Caco-2 (cell line): ENCODE measurements at places on chromosomes 12 and 14. TPM values are rescaled to one million over a fixed set of nuclear protein-coding genes. Genes with fewer than 3 reads are reported as not detected.

- H3K4me1 ChIP-seq: no peaks in the 10 kb centered on the region
- H3K36me3 ChIP-seq: no peaks in the 10 kb centered on the region
- H3K27me3 ChIP-seq: no peaks in the 10 kb centered on the region
Observed at GRCh38 chr14:90053044-90053443, 8.8 kb upstream of the KCNK13 start.

- peak; percentile 83 for DNase-seq
- H3K4me3 ChIP-seq: no peak overlapping the region
- no peaks in the 10 kb centered on the region for H3K36me3 ChIP-seq
- H3K27ac ChIP-seq: peak overlapping the region; percentile 7
- H3K27me3 ChIP-seq: no peaks in the 10 kb centered on the region
Observed at GRCh38 chr14:101961011-101961721, 3.2 kb upstream of the DYNC1H1 start.

The KIF21A gene
- 67.8 and 77.5 TPM in 2 replicates for total RNA-seq

The SERPINA10 gene
- 5.6 and 7.3 TPM in 2 replicates for total RNA-seq

The CDK4 gene
- total RNA-seq: 205 and 210 TPM in 2 replicates

GRCh38 chr12:58668871-58669270 lies 251.4 kb downstream of the LRIG3 start:
- H3K27me3 ChIP-seq: no peaks in the 10 kb centered on the region
- no peak for DNase-seq
- no peaks in the 10 kb centered on the region for H3K4me1 ChIP-seq

GRCh38 chr12:75656648-75657047 lies 145.2 kb upstream of the KRR1 start:
- H3K27ac ChIP-seq: no peak overlapping the region
- DNase-seq: no peak
- no peaks in the 10 kb centered on the region; the same call in 1 of the 2 replicates for H3K4me1 ChIP-seq
- H3K4me3 ChIP-seq: no peak overlapping the region
- no peaks in the 10 kb centered on the region for H3K27me3 ChIP-seq

The KRT74 gene
- total RNA-seq: not detected in 2 replicates

- H3K27ac ChIP-seq: peak overlapping the region; percentile 29
- no peaks in the 10 kb centered on the region for H3K36me3 ChIP-seq
- H3K4me1 ChIP-seq: peaks cover 15% of the 10 kb centered on the region
- no peaks in the 10 kb centered on the region for H3K27me3 ChIP-seq
Observed at GRCh38 chr12:25884024-25884919, 74.2 kb upstream of the RASSF8 start.

- no peaks in the 10 kb centered on the region for H3K4me1 ChIP-seq
- no peak for DNase-seq
- H3K27ac ChIP-seq: no peak overlapping the region
- H3K27me3 ChIP-seq: no peaks in the 10 kb centered on the region
- no peaks in the 10 kb centered on the region for H3K36me3 ChIP-seq
- H3K4me3 ChIP-seq: no peak overlapping the region
Observed at GRCh38 chr12:115891556-115892164, 385.8 kb downstream of the MED13L start.

The DGKA gene
- 19.4 and 22.2 TPM in 2 replicates for total RNA-seq

DNA sequence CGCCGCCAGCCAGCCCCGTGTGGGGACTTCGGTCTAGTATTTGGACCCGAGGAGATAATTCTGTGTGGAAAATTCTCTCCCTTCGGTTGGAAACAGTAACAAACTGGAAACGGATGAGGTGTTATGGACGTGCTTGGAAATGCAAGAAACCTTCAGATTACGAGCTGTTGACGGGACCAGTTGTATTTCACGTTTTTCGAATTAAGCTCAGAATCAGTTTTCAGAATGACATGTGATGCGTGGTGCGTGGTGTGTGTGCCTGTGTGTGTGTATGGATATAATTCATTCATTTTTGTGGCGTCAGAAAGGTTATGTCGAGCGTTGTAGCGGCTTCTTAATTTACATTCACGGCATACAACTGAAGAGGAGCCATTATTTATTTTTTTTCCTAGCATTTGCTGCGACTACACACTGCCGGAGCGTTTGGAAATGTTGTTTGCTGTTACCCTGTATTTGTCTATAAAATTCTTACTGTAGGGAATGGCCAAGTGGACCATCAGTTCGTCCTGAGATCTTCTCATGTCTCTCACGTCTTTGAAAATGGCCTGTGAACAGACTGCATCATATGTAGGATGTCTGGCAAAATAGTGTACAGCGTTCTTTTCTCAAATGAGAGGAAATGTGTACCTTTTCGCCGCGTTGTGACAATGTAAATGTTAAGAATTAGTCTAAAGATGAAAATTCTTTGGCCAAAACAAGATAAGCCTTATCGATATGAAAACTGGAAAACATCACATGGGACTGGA lies 1.3 kb downstream of the TRAF3 start:
- peaks cover 14% of the 10 kb centered on the region for H3K4me1 ChIP-seq
- H3K27ac ChIP-seq: peak overlapping the region; percentile 33
- no peaks in the 10 kb centered on the region for H3K27me3 ChIP-seq
- DNase-seq: no peak

- H3K27me3 ChIP-seq: no peaks in the 10 kb centered on the region
- H3K4me3 ChIP-seq: no peak overlapping the region
Observed at GRCh38 chr14:101927859-101928258, 36.5 kb upstream of the DYNC1H1 start.

- no peak overlapping the region for H3K27ac ChIP-seq
- H3K4me1 ChIP-seq: 0 out of 2 replicates have a peak, but pooled peaks cover 2% of the 10 kb centered on the region
- no peak for DNase-seq
Observed at GRCh38 chr12:27076468-27076867, 5.9 kb downstream of the C12orf71 start.

DNA sequence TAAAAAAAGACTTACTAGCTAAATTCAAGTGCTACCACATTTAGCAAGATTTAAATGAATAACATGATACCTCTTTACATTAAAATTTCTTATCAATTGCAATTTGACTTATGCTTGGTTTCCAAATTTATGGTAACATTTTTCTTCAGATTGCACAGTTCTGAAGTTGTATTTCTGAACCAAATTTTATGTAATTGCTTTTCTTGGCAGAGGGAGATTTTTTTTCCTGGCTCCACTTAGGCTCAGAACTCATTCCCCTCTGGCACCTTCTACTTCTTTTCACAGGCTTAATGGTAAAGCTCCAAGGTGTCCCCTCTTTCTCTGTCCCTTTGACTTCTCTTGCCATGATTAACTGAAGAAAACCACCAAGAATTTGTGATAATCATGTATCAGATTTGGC lies 99.8 kb upstream of the TMTC1 start:
- DNase-seq: no peak
- H3K27ac ChIP-seq: no peak overlapping the region
- H3K4me3 ChIP-seq: no peak overlapping the region
- H3K4me1 ChIP-seq: no peaks in the 10 kb centered on the region
- H3K36me3 ChIP-seq: no peaks in the 10 kb centered on the region

DNA sequence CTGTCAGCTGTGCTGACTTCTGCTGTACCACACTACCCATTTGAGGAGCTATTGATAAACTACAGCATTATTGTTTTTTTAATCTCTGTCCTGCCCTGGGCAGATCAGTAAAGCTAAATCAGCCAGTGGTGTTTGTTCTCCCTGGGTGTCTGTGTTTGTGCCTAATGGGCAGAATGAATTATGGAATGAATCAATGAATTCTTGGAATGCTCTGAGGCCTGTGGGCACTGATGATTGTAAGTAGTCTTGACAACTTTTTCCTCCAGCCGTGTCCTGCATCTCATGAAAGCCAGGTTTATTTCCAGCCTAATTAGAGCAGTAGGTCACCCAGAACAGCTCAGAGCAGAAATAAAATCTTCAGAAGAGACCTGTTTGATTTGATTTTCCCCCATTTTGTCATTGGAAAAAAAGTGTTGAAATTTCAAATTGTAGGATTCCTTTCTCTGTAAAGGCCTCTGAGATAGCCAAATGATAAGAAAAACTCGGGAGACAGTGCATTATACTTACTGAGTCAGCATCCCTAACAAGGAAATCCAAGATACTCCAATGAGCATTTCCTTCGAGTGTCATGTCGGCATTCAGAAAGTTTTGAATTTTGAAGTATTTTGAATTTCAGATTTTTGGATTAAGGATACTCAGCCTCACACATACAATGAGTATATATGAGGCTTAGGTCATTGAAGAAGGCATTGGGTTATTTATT lies 19.4 kb upstream of the EVL start:
- no peaks in the 10 kb centered on the region for H3K27me3 ChIP-seq
- H3K27ac ChIP-seq: no peak overlapping the region
- no peak for DNase-seq
- no peaks in the 10 kb centered on the region for H3K36me3 ChIP-seq
- H3K4me1 ChIP-seq: no peaks in the 10 kb centered on the region

The APEX1 gene
- 176 and 185 TPM in 2 replicates for total RNA-seq

DNA sequence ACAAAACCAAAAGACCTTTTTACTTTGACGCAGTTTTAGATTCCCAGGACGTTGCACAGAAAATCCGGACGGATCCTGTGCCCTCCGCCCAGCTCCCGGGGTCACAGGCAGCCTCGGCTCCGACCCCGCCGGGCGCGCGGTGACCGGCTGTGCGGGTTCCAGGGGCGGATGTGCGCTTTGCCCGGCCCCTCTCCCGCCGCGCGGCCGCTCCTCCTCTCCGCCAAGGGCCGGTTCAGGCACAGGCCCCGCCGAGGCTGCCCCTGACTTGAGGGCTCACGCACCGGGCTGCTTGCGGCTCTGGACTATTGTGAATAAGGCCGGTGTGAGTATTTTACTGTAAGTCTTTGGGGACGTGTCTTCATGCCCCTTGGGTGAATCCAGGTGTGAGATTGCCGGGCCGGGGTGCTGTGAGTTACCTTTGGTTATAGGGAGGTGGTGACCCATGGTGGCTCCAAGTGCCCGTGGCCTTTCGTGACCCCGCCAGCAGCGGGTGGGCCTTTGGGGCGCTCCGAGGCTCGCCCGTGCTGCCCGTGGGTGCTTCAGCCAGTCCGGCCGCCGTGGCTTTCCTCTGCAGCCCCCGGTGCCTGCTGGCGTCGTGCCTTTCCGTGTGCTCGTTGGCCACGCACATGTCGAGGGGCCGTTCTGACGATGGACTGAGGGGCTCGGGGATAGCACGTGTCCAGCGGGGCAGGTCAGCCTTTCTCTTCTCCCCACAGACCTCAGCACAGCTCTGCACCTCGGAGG lies 45.9 kb downstream of the NOC4L start:
- no peaks in the 10 kb centered on the region for H3K36me3 ChIP-seq
- H3K4me1 ChIP-seq: peaks cover 8% of the 10 kb centered on the region; the same call in 1 of the 2 replicates

- H3K4me3 ChIP-seq: no peak overlapping the region
- DNase-seq: no peak
- H3K36me3 ChIP-seq: no peaks in the 10 kb centered on the region
- H3K27ac ChIP-seq: no peak overlapping the region
- H3K27me3 ChIP-seq: no peaks in the 10 kb centered on the region; the same call in 1 of the 2 replicates
- no peaks in the 10 kb centered on the region for H3K4me1 ChIP-seq
Observed at GRCh38 chr12:107129315-107129930, 36.1 kb upstream of the CRY1 start.

The SPTB gene
- total RNA-seq: 1.6 and 1.7 TPM in 2 replicates

GRCh38 chr12:10397296-10397695 lies 7.5 kb upstream of the KLRK1 start:
- H3K4me3 ChIP-seq: no peak overlapping the region
- peaks cover 12% of the 10 kb centered on the region for H3K4me1 ChIP-seq
- no peak overlapping the region for H3K27ac ChIP-seq
- no peaks in the 10 kb centered on the region for H3K27me3 ChIP-seq
- no peaks in the 10 kb centered on the region for H3K36me3 ChIP-seq

DNA sequence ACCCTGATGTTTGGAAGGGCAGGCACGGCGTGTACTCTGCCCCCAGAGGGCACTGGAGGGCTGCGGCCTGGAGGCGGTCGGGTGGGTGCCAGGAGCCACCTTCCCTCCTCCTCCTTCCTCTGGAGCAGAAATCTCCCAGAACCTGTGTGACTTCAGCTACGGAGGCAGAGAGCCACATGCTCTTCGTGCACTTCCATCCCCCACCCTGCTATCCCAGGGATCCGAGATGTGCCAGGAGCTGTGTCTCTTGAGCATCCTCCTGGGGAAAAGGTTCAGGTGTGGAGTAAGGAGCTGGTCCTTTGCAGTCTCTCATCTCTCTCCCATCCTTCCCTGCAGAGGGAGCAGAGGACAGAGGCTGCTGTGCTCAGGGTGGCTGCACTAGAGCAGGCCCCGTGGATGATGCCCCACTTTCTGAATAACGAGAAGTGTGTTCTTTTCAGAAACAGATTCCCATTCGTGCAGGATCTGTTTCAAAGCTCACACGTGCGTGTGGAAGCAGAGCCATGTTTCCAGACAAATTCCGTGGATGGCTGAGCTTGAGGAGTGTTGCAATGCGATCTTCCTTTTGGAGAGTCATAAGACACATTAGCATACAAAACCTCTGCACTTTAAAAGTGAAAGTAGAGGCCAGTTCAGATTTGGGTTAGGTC lies 162.9 kb downstream of the ADGRD1 start:
- DNase-seq: no peak
- H3K27ac ChIP-seq: no peak overlapping the region
- no peak overlapping the region for H3K4me3 ChIP-seq
- no peaks in the 10 kb centered on the region for H3K4me1 ChIP-seq
- H3K27me3 ChIP-seq: no peaks in the 10 kb centered on the region; the same call in 1 of the 2 replicates

The PGF gene
- total RNA-seq: 8.9 and 9.1 TPM in 2 replicates

- peaks cover 5% of the 10 kb centered on the region for H3K36me3 ChIP-seq
- H3K27ac ChIP-seq: no peak overlapping the region
- no peak overlapping the region for H3K4me3 ChIP-seq
- no peaks in the 10 kb centered on the region for H3K27me3 ChIP-seq
- no peaks in the 10 kb centered on the region for H3K4me1 ChIP-seq
- DNase-seq: no peak
Observed at GRCh38 chr12:45409966-45410365, 194.1 kb downstream of the ANO6 start.

- DNase-seq: peak; percentile 95
- H3K4me3 ChIP-seq: peak overlapping the region; percentile 90
- peak overlapping the region; percentile 96 for H3K27ac ChIP-seq
- no peaks in the 10 kb centered on the region for H3K27me3 ChIP-seq
Observed at GRCh38 chr14:104687601-104688504, 1.6 kb upstream of the INF2 start.

GRCh38 chr12:116358893-116359761 lies 81.6 kb upstream of the MED13L start:
- H3K4me1 ChIP-seq: peaks cover 13% of the 10 kb centered on the region
- H3K4me3 ChIP-seq: no peak overlapping the region
- peak overlapping the region; percentile 88 for H3K27ac ChIP-seq

GRCh38 chr14:73100334-73100733 lies 36.0 kb upstream of the PSEN1 start:
- H3K27me3 ChIP-seq: no peaks in the 10 kb centered on the region
- no peaks in the 10 kb centered on the region; the same call in 1 of the 2 replicates for H3K4me1 ChIP-seq
- H3K36me3 ChIP-seq: no peaks in the 10 kb centered on the region; the same call in 1 of the 2 replicates
- H3K4me3 ChIP-seq: no peak overlapping the region
- H3K27ac ChIP-seq: no peak overlapping the region
- DNase-seq: no peak

GRCh38 chr14:105421723-105422615 lies 2.3 kb downstream of the MTA1 start:
- DNase-seq: no peak
- no peak overlapping the region for H3K27ac ChIP-seq
- peaks cover 24% of the 10 kb centered on the region for H3K4me1 ChIP-seq
- peaks cover 2% of the 10 kb centered on the region for H3K36me3 ChIP-seq
